ENCODE measurements at places on chromosomes 7 and 10.

- no peak for DNase-seq
Measured at GRCh38 chr7:17043012-17043877, 161.5 kb upstream of the AGR3 start.

DNA sequence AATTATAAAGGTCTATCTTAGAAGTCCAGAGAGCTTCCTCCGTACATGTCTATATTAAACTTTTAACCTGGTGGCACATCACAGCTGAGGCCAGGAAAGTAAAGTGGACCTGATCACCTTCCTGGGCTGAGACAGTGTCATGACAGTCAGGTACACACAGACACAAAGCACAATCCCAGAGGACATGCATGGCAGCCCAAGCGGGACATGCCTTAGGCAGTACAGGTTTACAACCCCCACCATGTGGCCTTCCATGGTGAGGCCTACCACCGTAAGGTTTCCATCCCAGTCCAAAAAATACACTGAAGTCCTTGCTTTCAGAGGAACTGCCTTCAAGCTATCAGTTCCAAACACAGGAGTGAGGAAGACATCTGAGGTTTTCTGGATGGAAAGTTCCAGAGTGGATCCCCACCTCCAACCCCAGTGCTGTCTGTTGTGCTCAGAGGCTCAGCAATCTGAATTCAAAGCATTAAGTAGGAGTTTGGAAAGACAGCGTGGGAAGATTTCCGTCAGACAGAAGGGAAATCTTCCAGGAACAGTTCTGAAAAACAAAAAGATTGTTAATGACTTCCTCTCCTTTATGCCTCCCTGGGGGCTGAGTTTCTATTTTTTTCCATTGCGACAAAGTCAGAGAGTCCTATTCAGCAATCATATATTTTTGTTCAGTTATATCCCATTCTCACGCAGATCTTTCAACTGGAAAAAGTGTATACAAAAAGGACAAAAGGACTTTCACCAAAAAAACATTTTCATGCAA lies 20.1 kb downstream of the IFIT3 start:
- DNase-seq = no peak

- peak; percentile 13 for DNase-seq
Measured at GRCh38 chr10:119602241-119603095, 5.7 kb upstream of the TIAL1 start.

DNA sequence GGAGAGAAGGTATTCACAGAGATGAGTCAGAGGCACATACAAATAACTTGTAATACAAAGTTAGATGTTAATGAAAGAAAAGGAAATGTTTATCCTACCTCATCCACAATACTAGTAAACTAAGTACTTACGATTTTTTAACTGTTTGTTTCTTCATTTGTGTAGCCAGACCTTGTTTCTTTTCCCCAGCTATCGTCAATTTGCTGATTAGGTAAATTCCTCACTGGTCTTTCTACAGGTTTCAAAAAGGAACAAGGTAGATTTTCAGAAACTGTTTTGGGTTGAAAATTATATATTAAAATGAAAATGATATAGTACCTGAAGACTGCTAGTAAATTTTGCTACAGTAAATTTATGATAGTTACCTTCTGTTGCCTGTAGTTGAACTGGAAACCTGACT lies 56.6 kb downstream of the PON1 start:
- no peak for DNase-seq

DNA sequence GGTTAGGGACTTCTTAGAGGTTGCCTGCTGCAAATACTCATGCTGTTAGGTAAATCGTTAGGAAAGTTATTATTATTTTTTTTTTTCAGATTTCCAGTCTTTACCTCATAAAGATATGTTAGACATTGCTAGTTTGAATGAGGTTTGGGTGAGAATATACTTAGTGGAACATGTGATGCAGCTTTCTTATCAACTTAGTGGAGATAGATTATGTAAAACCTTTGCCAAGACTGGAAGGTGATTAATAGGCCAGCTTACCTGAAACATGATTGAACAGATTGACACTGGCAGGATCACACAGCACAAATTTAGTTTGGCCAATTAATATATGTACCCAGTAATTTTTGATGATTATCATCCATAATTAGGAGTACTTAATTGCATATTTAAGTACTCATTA lies 32.3 kb downstream of the ADD3 start:
- DNase-seq = no peak

DNA sequence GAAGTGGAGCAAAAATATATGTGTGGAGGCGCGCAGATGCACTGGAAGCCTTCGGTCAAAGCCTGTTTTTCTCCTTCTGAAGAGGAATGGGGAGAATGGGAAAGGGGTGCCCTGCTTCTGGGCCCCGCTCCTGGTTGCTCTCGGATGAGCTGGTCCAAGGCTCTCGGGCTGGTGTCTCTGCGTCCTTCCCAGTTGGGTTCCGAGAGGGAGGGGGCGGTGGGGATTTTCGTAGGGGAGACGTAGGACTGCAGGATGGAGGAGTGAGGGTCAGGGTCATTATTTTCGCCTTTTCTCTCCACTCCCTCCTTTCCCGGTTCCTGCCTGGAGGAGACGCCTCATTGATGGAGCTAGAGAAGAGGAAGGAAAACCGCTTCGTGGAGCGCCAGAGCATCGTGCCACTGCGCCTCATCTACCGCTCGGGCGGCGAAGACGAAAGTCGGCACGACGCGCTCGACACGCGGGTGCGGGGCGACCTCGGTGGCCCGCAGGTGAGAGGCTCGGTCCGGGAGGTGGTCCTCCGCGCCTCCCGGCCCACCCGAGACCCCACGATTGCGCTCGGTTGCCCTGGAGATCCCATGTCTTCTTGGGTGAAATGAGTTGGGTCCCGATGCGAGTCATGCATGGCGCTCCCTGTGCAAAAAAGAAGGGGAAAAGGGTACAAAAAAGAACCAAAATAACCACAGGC lies 790 bp downstream of the ADAM22 start:
- no peak for DNase-seq

GRCh38 chr7:105625986-105626385 lies 44.7 kb upstream of the EFCAB10 start:
- no peak for DNase-seq

DNA sequence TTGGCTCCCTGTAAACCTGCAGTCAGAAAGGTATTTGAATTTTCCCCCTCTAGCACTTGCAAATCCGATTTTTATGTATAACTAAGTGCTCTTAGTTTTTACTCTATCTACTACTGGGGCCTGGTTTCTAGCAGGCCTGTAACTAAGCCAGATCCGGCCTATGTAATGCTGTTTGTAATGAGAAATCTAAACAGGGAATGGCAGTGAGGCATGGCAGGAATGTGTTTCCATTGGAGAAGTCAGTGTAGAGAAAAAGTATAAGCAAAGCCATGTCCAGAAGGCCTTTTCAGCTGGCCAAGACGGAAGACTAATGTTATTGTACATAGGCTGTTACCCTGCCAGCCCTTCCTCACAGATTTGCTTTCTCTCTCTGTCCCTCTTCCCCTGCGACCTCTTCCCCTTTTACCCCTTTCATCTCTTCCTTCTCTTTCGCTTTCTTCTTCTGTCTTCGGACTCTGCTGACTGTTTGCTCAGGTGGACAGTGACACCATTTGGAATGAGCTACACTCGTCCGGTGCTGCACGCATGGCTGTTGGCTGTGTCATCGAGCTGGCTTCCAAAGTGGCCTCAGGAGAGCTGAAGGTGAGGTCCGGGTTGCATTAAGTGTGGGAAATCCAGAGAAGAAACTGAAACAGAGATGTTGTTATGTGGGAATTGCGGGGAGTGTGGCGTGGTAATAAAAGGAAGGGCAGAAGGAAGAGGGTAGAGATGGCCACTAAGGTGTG lies 297.5 kb downstream of the HDAC9 start:
- DNase-seq = no peak

DNA sequence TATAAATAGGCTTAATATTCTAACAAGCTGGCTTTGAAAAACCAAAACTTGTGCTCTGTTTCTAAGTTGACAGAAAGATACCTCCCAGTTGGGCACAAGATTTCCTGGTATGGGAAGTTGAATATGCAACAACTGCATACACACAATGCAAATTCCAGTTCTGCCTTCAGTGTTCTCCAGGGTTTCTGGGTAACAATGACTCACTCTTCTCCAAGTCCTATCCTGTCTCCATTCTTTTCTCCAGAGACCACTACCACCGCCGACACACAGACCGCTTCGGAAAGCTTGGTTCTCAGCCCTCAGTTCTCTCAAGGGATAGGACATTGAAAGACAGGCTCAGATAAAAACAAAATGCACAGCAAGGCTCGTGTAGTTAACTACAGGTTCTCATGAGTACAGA lies 12.2 kb downstream of the PDE1C start:
- DNase-seq = no peak

DNA sequence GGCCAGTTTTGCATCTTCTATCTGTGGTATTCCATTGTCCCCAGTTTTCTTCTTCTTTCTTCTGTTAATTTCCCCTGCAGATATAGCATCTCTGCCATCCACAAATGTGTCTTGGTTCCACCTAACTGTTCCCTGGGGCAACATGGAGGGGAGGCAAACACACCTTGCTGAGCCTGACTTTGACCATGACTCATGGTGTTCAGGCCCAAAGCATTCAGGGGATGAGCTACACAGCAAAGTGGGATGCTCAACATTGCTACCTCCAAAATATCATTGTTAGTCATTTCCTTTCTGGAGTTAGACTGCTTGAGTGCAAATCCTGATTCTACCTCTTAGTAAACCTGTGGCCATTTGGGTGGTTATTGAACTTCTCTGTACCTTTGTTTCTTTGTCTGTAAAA lies 542.7 kb downstream of the LRMDA start:
- no peak for DNase-seq

GRCh38 chr7:136183981-136184380 lies 206.8 kb upstream of the MTPN start:
- DNase-seq = no peak

- no peak for DNase-seq
Measured at GRCh38 chr10:101043363-101043707, 12.3 kb downstream of the SFXN3 start.

- no peak for DNase-seq
Measured at GRCh38 chr10:100656454-100656853, 88.9 kb upstream of the PAX2 start.

DNA sequence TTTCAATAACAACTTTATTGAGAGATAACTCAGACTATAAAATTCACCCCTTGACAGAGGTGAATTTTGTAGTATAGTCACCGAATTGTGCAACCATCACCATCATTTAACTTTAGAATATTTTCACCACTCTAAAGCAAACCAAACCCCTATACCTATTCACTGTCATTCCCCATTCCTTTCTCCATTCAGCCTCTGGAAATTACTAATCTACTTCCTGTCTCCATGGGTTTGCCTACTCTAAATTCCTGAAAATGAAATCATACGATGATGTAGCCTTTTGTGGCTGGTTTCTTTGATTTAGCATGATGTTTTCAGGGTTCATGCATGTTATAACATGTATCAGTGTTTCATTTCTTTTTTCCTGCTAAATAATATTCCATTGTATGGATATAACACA lies 15.6 kb upstream of the LMTK2 start:
- DNase-seq = no peak

- DNase-seq = no peak
Measured at GRCh38 chr7:128861957-128862570, 592 bp upstream of the ATP6V1F start.

DNA sequence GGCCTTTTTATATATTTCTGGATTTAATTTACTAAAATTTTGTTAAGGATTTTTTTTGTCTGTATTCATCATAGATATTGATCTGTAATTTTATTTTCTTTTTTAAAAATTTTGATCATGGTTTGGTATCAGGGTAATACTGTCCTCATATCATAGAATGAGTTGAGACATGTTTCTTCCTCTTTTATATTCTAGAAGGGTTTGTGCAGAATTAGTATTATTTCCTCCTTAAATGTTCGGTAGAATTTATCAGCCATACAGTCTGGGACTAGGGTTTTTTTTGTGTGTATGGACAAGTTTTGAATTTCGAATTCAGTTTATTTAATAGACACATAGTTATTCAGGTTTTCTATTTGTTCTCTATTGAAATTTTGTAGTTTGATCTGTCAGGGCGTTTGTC lies 54.0 kb downstream of the SHOC2 start:
- no peak for DNase-seq

GRCh38 chr10:86648704-86649427 lies 5.5 kb upstream of the OPN4 start:
- no peak for DNase-seq

DNA sequence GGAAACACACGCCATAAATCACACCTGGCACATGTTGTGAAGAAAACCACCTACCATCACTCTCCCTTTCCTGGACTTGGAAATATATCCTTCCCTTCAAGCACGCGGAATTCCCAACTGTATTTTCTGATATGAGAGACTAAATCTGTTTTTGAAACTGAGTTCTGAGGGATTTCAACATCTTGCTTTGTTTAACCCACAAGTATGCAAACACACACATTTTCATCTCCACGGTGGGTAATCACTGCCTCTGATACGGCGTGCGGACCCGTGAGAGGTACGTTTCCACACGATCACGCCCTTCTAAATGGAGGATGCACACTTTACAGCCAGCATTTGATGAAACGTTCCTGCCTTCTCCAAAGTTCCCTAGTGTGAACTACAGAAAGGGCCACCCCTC lies 83.4 kb downstream of the ZRANB1 start:
- no peak for DNase-seq

DNA sequence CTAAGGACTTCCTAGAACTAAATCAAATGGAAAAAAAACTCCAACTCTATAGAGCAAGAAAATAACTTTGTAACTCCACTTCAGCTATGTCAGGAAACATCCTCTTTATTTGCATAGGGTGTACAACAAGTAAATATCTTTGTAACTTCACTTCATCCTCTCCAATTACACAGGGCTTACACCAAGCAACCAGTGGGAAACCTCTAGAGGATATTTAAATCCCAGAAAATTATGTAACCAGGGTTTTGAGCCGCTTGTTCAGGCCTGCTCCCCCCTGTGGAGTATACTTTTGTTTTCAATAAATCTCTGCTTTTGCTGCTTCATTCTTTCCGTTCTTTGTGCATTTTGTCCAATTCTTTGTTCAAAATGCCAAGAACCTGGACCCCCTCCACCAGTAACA lies 22.2 kb downstream of the LIPJ start:
- no peak for DNase-seq

GRCh38 chr7:96327429-96327828 lies 5.5 kb upstream of the SLC25A13 start:
- no peak for DNase-seq

- DNase-seq = no peak
Measured at GRCh38 chr10:129308953-129309564, 158.0 kb upstream of the MGMT start.

GRCh38 chr10:89204621-89205185 lies 2.4 kb downstream of the CH25H start:
- DNase-seq = no peak

- no peak for DNase-seq
Measured at GRCh38 chr7:24050991-24051560, 232.9 kb upstream of the NPY start.

GRCh38 chr7:36204044-36204663 lies 51.1 kb downstream of the EEPD1 start:
- no peak for DNase-seq

DNA sequence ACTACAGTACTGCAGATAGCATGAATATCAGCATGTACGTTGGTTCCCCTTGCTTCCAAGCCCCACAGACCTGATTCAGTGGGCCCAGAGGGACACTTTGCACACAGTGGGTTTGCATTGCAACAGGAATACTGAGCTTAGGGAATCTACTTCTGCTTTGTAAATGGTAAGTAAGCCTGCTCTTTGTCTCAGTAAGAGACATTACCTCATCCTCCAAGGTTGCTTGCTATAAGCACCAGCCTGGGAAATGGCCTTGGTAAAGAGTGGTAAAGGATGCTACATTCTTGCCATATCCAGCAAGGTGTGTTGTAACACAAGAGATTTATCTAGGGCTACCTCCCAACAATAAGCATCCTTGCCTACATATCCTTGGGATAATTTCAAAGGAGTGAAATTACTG lies 730.5 kb downstream of the INHBA start:
- no peak for DNase-seq
